ENCODE measurements at places on chromosomes 13 and 19.

DNA sequence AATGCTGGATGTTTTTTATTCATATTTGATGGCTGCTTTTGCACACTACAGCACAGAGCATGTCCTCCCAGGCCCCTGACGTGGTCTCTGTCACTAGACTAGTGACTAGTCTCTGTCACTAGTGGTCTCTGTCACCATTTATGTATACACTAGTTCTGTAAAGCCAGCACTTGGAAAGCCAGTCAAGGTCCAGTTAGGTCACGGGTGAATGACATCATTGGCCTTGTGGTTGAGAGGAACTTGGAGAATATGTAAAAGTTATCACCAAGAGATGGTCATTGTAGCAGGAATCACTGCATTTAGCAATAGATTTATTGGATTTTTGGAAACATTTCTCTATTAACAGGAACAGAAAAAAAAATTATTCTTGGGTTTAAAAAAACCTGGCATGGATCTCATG lies 72.9 kb downstream of the SHISA2 start:
- DNase-seq = no peak

- DNase-seq = no peak
Measured at GRCh38 chr19:38685666-38686529, 38.4 kb downstream of the ACTN4 start.

GRCh38 chr13:38042771-38043170 lies 173.2 kb upstream of the TRPC4 start:
- no peak for DNase-seq

- DNase-seq = peak; percentile 24
Measured at GRCh38 chr19:58317476-58318072, 9.2 kb upstream of the ZSCAN22 start.

DNA sequence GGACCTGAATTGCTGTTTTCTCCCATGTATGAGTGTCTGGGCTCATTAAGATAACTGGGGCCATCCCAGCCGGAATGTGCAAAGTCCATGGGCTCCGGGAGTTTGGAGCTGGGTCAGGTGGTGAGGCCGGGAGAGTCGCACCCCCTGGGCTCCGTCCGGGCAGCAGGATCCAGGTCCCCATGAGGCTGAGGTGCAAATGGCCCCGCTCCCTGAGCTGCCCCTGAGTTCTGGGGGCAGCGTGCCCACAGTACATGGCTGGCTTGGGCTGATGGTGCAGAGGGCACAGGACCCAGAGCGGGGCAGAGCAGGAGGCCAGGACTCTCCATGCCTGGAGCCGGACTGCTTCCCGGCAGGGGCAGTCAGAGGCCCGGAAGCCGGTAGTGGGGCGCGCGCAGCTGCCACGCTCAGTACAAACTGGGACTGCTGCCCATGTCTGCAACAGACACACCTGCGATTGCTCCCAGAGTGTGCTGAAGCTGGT lies 136.0 kb downstream of the KDM4B start:
- no peak for DNase-seq

DNA sequence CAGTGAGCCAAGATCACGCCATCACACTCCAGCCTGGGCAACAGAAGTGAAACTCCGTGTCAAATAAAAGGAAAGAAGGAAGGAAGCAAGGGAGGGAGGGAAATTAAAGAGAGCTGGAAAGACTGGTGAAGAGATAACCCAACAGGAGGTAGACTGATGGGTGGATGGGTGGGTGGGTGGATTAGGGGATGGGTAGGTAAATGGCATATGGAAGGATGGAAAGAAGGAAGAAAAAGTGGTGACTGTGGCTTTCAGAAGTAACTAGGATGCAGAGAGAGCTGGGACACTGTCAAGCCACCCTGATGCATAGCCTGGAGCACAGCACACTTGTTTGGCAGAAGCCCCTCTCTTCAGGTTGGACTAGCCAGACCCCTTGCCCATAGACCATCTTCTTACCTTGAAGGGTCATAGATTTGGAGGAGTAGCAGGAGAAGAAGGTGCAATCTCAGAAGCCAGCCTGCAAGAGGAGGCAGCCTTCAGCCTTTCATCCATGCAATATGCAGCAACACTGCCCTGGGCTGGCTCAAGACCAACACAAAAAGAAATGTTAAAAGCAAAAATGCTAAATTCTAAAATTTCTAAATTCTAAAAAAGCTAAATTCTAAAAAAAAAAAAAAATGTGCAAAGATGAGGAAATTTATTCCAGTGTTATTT lies 5.1 kb downstream of the IQCN start:
- DNase-seq = no peak

GRCh38 chr13:62130062-62130970 lies 714.7 kb upstream of the PCDH20 start:
- DNase-seq = no peak

DNA sequence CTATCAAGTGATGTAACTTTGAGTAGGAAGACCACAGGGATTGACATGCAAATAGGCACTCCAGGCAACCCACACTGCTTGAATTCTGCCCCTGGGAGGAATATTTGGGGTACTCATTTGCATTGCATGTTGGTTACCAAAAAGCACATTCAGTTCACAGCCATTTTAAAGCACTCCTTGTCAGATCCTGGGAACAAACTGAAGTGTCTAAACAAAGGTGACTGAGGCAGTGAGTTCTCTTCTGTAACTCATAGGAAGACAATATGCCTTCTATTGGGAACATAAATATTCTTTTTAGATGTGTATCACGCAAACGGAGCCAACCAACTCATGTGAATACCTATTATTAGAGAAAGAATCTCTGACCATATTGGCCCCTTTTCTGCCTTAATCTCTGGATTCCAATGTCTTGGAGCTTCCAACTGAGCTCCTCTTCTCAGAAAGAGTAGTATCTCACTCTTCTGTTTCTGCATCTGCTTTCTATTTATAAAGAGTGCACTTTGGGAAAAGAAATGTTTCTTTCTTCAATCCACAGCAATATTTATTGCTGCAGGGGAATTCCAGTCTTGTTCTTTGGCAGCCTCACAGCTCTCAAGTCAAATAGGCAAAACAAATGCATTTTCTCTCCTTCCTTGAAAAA lies 125.7 kb upstream of the NBEA start:
- DNase-seq = no peak

DNA sequence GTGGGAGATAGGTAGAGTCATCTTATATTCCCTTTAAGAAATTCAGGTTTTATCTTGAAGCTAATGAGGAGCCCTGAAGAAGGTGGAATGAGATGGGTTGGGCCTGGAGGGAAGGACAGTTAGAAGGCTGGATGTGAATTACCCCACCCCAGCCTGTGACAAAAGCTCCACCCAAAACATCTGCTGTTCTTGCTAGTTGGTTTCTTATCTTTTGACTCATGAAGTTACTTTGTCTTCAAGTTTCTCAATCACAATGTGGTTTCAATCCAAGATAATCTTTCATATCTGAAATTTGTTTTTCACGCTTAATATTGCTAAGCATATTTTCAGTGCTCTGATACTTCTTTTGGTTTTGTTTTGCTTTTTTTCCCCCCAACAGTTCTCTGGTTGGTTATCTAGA lies 38.3 kb upstream of the HMGB1 start:
- DNase-seq = no peak

- DNase-seq = no peak
Measured at GRCh38 chr13:99357941-99358340, 50.7 kb upstream of the GPR183 start.

- no peak for DNase-seq
Measured at GRCh38 chr19:31578326-31578725, 229.1 kb upstream of the TSHZ3 start.

DNA sequence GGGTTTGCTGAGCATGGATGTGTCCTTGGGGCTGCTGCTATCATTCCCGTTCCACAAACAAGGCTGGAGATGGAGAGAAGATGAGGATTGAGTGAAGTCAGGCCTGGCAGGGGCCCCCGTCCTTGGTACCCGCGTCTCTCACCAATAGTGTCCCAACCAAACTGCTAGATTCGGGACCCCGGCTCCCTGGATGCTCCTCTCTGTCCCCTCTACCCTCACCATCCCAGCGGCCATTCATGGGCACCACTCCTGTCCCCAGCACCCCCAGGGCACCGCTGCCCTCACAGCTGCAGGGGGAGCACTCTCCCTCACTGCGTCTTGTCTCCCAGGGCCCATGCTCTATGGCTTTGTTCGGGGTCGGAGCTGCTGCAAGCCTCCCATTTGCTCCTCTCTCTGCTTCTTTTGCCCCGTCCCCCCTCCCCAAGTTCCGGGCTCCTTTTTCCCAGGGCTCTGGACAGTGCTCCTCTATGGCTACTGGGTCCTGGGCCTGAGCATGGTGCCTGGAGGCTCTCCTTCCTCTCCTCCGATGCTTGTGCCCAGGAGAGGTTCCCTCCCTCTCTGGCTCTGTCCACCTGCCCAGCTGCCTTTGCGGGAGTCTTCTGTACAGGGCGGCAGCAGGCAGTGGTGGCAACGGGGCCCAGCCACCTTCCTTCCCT lies 219.5 kb downstream of the TEX29 start:
- DNase-seq = no peak

GRCh38 chr13:58547419-58547818 lies 915.9 kb downstream of the PCDH17 start:
- DNase-seq = no peak

- no peak for DNase-seq
Measured at GRCh38 chr13:29537736-29538651, 57.5 kb downstream of the SLC7A1 start.

DNA sequence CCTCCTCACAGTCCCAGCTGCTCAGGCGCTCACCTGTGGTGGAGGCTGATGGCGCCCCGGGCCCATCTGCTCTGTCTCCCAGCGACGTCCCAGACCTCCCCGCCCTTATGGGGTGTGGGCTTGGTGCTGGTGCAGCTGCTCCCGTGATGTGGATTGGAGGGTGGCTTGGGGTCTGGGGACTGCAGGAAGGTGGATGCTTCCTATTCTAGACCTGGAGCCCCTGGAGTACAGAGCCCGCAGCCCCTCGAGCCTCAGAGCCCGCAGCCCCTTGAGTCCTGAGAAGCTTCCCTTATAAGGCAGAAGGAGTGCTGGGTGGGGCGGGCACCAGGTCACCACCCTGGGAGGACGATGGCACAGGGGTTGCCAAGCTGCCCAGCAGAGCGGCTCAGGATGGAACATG lies 31.6 kb downstream of the DOT1L start:
- no peak for DNase-seq

GRCh38 chr13:20105161-20105689 lies 55.6 kb downstream of the GJA3 start:
- DNase-seq = no peak

DNA sequence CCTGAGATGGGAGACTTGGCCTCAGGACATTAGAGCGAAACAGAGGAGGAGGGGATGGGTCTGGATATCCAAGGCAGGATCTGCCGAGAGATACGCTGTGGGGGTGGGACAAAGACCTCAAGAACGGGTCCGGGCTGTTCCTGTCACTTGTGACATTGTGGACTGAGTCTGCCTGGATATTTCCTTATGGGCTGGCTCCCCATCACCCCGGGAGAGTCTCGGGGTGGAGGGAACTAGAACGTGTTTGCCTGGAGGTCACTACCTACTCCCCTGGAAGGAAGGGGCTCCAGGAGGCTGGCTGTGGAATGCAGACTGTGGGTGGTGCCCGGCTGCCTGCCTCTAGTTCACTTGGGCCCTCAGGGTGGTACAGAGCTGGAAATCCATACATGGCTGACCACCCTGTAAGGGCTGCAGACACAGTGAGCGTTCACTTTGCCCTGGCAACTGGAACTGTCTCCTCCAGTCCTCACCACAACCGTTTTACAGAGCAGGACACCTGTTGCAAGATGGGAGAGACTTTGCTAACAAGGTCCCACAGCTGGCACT lies 26.4 kb downstream of the DNM2 start:
- no peak for DNase-seq

GRCh38 chr13:52366291-52366690 lies 39.7 kb downstream of the THSD1 start:
- no peak for DNase-seq

DNA sequence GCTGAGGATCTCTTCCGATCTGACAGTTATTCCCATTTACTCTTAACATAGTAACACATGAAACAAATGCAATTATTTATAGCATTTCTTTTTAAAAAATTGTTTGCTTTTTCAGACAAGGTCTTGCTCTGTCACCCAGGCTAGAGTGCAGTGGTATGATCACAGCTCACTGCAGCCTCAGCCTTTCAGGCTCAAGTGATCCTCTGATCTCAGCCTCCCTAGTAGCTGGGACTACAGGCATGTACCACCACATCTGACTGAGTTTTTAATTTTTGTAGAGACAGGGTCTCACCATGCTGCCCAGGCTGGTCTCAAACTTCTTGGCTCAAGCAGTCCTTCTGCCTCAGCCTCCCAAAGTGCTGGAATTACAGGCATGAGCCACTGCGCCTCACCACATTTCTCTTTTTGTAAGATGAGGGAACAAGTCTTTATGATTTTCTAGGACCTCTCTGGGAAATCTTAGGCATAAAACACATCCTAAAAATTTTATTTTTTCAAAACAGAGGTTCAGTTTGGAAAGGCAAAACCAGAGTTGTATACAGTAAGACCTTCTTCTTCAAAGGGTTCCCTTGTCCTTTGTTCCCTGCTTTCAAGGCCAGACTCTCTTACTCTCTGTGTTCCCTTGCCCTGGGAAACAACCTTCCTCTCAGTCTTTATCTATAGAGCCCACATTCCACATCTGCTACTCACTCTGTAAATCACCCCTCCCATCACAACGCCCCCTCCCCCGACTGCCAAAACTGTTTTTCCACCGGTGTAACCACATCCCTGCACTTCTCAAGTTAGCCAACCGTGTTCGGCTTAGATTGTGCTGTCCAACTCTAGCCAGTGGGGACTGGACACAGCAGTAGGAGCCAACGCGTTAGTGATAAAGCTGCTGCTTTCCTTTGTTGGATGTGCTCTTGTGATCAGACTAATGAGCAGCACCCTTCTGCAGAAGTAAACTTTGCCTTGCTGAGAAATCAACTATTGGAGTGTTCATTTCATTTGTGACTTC lies 56.2 kb downstream of the DHRS12 start:
- DNase-seq = no peak

DNA sequence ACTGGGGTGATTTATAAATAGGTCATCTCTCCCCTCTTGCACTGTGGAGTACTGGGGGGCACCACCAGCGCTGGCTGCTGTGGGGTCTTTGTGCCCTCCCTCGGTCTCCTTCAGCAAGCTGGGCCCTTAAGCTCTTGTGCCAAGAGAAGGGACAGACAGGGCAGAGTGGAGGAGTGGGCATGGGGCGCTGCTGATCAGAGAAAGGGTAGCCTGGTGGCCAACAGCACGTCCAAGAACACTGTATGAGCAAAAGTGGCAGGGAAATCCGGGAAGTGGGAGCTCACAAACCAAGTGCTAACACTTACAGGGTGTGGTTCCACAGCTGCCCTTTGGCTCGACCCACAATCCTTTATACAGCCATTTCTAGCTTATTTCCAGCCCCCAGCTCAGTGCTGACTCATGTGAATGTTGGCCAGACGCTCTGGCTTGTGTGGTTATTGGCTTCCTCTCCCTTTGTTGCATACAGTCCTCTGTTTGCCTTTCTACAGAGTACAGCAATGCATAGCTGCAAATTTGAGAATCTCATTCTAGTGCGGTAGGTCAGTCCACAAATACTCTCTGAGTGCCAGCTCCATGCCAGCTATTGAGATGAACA lies 298.8 kb downstream of the SHISA2 start:
- peak; percentile 19 for DNase-seq

DNA sequence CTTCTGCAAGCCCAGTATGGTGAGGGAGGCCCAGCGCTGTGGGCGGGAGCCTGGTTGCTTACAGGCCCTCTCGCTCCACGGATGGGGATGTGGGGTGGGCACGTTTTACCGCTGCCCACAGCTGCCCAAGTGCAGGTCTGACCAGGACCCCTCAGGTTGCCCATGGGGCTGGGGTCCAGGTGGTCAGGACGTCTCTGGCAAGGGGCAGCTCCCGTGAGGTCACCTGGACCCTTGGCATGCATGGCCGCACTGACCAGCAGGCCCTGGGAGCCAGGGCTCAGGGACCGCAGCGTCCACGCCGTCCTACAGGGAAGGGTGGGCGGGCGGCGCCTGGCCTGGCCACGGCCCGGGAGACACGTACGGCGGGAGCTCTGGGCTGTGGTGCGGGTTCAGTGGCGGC lies 32.8 kb downstream of the GAS6 start:
- no peak for DNase-seq

Data from hepatic stellate cell (primary cell).